ENCODE measurements at places on chromosomes 1 and 21.
A peak's percentile ranks its signal among the peaks of the same experiment; 100 is the strongest.

- DNase-seq, result no peak
Measured at GRCh38 chr1:156230473-156230837, 11.5 kb upstream of the BGLAP start.

DNA sequence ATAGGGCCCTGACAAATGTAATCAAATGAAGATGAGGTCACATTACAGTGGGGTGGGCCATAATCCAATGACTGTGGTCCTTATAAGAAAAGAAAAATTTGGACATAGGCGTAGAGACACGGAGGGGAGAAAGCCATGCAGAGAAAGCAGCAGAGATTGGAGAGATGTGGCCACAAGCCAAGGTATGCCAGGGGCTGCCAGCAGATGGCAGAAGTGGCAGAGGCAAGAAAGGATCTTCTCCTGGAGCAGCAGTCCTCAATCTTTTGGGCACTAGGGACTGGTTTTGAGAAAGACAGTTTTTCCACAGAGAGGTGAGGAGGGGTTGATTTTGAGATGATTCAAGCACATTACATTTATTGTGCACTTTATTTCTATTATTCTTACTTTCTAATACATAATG lies 355.1 kb downstream of the NPHP4 start:
- no peak for DNase-seq

DNA sequence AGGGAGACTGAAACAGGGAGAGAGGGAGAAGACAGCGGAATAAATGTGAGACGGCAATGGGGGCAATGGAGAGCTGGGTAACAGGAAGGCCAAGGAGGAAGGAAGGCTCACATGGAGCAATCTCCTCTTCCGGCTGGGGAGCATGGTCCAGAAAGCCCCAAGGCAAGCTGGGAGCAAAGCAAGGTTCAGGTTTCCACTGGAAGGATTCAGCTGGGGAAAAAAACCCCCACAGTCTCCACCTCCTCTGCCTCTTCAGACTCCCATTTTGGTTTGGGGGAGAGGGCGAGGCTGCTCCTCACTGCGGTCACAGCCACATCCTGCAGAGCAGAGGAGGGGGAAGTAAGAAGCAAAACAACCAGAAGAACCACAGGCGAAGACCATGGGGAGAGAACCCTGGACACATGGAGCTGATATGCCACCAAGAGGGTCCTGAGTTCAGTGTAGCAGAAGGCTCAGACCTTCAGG lies 650 bp downstream of the TNFAIP8L2 start:
- DNase-seq, result no peak

DNA sequence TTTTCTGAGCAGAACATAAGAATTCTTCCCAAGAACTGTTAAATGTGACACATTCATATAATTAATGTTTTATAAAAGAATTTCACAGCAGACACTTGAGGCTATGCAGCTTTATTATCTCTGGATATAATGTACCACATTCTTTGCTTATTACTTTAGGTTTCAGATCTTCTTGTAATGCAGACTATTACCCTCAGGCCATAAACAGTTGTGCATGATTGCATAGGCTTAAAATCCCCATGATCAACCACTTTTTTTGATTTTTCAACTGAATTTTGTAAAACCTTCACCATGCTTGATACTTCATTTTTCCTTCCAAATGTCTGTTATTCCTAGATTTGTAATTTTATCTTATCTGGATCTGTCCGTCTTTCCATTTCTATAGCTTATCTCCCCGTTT lies 1355.7 kb downstream of the BRINP3 start:
- DNase-seq, result no peak

GRCh38 chr1:25031966-25032667 lies 102.0 kb upstream of the RUNX3 start:
- no peak for DNase-seq

DNA sequence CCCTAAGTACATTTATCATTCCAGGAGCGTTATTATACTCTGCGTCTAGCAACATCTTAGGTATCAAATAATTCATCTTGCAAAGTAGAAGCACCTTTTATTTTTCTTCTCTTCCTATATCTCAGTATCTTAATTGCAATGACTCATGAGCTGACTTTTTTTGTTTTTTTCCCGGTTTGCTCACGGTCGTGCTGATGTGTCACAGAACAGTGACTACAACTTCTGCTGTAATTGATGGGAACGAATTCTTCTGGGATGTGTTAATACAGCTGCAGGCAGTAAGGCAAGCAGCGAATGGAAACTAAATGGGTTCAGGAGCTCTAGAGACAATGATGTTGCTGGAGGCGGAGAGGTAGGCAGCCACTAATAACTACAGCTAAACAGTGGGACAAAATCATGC lies 89.8 kb upstream of the TMPRSS15 start:
- DNase-seq, result no peak

DNA sequence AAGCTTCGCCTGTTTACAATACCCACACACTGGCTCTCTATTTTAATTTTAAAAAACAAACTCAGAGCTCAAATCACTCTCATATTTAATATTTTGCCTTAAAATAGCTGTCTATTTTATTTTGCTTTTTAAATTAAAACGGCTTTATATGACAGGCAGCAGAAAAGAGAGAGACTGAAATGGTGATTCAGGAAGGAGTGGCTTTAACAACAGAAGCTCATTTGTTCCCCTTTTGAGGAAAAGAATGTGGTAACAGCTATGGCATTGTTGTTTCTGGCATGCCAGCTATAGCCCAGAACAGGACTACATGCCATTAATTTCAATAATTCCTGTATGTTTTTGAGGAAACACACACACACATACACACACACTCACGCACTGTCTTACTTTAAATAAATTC lies 234.2 kb upstream of the PTBP2 start:
- DNase-seq, result no peak

- DNase-seq, result peak; percentile 80
Measured at GRCh38 chr1:210236386-210236839, 3.8 kb downstream of the SERTAD4 start.

DNA sequence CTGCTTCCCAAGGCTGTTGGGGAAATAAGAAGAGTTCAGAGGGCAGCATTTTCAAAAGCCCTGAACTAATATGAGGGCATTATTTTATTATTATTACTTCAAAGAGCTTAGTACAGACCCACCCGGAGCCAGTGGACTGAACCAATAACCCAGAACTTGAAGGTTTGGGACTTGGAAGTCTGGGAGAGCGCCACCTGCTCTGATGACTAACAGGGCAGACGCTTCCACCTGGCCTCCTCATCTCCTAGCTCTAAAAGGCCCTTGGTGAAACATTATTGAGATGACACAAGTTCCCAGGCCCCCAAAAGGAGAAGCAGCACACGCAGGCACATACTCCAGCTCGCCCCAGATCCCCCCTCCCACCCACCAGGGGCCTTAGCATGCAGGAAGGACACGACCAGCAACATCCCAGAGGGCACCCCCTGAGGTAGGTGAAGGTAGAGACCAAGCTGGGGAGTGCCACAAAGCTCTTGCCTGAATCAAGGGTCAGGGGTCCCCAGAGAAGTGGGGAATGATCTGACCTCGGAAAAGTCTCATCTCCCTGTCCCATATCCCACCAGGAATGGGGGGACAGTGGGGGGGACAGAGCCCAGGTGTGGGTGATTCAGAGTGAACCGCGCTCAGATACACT lies 1.3 kb downstream of the DLGAP3 start:
- no peak for DNase-seq
